ENCODE measurements at places on chromosomes 12 and 14.
A peak's percentile ranks its signal among the peaks of the same experiment; 100 is the strongest.

DNA sequence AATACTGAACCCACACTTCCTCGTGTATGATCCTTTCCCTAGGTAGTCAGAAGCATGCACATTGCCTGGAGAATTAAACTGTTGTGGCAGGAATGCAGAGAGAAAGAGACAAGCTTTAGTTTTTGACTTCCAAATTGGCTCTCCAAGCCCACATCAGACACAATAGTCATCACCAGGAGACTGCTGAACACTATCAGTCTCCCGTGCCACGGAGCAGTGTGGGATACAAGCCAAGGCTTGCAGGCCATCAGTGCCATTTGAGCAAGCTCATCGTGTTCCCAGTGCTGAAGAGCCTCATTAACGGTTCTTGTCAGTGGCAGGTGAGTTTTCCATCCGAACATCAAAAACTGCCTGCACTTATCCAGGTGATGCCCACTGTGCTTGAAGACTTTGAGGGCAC, 410.8 kb downstream of the NAV3 start:
- ATAC-seq, result no peak

GRCh38 chr12:8018666-8019581, 13.6 kb upstream of the FOXJ2 start:
- peak; percentile 28 for ATAC-seq

- ATAC-seq, result no peak
Measured at GRCh38 chr12:19121449-19122018, 8.0 kb upstream of the PLEKHA5 start.

- no peak for ATAC-seq
Measured at GRCh38 chr12:95882080-95882479, 23.3 kb downstream of the SNRPF start.

GRCh38 chr12:48765753-48766162, 23.1 kb downstream of the ADCY6 start:
- ATAC-seq, result no peak

DNA sequence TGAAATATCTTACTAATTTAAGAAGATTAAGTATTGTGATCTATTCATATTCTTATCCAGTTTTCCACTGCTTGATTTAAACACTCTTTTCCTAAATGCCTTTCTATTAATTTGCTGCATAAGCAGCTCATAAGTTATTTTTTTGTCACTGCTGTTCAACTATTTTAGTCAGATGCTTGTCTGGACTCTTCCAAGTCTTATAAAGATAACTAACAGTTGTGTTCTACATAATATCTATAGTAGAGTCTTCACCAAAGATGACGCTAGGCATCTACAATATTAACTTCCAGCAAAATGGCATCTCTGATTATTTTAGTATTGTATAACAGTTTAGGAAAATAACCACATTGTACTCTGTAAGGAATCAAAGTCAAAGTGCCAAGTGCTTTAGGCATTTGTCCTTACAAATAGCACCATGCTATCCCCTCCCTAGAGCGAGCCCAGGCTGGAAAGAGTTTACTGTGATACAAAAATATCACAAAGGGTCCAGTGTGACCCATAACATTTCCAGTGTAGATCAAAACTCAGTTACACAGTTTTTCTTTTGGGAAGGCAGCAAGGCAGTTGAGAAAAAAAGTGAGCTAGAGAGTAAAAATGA, 98.2 kb downstream of the DENND5B start:
- no peak for ATAC-seq

DNA sequence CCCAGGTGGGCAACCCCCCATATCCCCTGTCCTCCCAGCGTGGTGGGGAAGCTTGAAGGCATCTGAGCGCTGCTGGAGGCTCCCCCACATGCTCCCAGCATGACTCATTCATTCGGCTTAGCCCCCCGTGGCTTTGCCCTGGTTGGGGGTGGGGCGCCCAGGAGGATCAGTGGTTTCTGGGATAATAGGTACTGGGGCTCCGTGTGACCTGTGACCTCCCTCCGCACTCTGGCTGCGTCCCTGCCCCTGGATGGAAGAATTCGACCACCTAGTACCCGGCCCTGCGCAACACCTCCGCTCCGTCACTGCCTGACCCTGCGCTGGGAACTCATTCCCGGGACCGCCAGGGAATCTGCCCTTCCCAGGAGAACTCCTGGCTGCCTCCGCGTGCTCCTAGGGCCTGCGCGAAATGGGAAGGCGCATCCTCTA, 120.1 kb downstream of the AACS start:
- ATAC-seq, result no peak

GRCh38 chr12:47321436-47321835, 241.7 kb upstream of the AMIGO2 start:
- ATAC-seq, result no peak

DNA sequence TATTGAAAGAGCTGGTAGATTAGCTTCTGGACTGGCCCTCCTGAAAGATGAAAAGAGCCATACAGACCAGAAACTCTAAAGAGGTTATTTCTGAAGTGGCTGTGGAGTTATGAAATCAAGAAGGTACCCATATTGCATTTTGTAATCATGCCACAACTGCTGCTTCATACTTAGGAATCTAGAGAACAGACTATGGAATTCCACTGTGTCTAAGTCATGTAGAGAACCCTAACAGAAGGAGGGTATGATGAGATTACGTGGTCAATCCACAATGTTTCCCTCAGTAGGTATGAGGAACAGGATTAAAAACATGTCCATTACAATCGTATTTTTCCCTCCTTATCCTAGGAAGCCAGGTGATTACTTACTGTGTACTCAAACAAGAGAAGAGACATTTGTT, 708.8 kb downstream of the RERGL start:
- no peak for ATAC-seq
